ENCODE measurements at places on chromosomes 6 and 20.

- DNase-seq, result no peak
These were observed 332.0 kb downstream of the HAO1 start for GRCh38 chr20:7608250-7608649.

- no peak for DNase-seq
These were observed 54.1 kb downstream of the CTCFL start for GRCh38 chr20:57470666-57471495.

DNA sequence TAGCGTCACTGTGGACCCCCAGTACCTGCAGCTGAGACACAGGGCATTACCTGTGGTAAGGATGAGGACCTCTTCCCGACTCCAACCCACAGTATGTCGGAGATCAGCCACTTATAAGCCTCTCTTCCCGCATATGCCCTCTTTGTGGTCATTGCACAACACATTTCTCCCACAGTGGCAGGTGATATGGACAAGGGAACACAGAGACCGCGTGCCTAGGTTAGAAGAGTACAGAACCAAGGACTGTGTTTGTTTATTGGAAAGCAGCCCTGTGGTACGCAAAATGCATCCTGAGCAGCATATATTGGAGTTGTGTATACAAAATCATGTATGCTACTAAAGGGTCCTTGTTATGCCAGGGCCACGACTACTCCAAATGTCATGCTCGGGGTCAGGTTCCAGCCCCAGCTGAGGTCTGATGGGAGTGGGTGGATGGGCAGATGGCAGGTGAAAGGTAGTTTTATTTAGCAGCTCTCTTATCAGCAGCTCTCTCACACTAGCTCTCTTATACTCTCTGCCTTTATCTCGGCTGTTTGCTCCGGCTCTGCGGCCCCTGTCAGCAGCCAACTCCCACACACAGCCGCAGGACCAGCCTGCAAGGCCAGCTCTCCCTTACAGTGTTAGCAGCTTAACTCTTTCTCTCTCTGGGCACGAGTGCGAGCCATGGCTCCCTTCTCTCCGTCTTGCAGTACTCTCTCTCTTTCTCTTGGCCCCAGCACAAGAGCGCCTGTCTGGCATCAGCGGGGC, 569.0 kb downstream of the KIF16B start:
- no peak for DNase-seq

GRCh38 chr20:6575912-6576401, 191.5 kb upstream of the BMP2 start:
- DNase-seq, result no peak

- DNase-seq, result no peak
These were observed 28.3 kb upstream of the SMIM29 start for GRCh38 chr6:34276881-34277762.

DNA sequence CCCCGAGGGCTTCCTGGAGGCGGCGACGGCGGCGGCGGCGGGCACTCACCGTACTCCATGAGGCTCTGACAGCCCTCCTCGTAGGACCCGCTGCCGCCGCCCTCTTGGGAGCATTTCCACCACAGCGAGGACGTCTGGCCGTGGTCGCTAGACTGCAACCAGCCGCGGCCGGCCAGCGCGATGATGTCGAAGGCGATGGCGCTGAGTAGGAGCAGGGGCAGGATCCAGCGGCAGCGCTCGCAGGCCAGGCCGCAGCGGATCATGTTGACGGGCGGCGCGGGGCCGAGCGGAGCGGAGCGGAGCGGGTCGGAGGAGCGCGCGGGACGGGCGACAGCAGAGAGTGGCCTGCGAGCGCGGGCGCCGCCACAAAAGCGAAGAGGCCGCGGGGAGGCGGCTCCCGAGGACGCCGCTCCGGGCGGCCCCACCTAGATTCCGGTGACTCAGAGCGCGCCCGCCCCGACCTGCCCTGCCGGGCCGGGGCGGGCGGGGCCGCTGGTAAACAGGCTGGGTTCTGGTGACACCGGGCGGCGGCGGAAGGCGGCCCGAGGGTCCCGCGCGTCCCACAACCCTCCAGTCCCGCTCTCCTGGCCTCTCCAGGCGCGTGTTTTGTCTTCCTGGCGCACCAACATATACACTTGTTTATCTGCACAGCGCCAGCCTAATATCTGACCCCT, at the start of gene PERP:
TSS of gene PERP (minus strand) at position 342 of the 674 bp plus-strand sequence. CDS start at position 263, 79 bp downstream.
- peak; percentile 80 for DNase-seq

GRCh38 chr6:52496631-52497030, 76.5 kb downstream of the EFHC1 start:
- no peak for DNase-seq
